Left cardiac atrium (tissue), 4 donors: ENCODE measurements at places on chromosomes 11 and 22. TPM values are rescaled to one million over a fixed set of nuclear protein-coding genes. Genes with fewer than 3 reads are reported as not detected.
A peak's percentile ranks its signal among the peaks of the same experiment; 100 is the strongest.

The NCAM1 gene
- 147 TPM for total RNA-seq

The BCR gene
- total RNA-seq = 28.0 TPM

The PKDREJ gene
- 0.13 TPM for total RNA-seq

GRCh38 chr22:50544078-50544745, 1.5 kb upstream of the KLHDC7B start:
- DNase-seq = peak; percentile 84

The BARX2 gene
- total RNA-seq = not detected

The MRGPRX3 gene
- not detected for total RNA-seq

The MS4A18 gene
- not detected for total RNA-seq

GRCh38 chr11:115330684-115331482, 173.3 kb downstream of the CADM1 start:
- no peak for DNase-seq

The SPECC1L gene
- total RNA-seq = 54.5 TPM

DNA sequence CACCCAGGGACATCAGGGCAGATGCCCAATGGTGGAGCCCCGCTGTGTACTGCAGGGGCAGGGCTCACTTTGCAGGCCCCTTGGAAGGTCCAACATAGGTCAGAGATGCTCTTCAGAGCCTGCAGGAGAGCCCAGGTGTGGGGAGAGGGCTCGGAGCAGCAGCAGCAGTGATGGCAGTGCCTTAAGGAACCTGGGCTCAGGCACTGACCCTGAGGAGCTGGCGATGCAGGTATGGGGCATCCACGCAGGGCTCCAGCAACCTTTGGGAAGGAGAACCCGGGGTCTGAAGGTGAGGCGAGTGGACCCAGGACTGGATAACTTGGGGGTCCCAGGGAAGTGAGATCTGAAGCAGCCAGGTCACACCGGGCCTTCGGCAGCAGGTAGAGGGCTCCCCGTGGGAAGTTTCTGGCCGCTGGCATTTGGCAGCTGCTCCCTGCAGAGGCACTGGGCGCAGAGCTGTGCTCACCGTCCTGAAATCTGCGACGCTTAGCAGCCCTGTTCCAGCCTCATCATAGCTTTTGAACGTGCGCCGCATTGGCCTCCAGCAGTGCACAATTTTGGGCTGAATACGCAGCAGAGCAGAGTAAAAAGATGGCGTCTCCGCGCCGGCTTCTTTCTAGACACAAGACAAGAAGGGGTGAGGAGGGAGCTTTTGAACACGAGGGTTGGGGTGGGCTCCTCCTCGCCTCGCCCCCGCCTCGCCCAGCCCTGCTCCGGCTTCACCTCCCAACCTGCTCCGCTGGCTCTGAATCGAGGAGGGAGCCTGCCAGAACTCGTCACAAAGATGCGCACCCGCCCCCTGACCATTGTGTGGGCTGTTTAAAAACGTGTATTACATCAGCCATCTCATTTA, 118.8 kb downstream of the MPPED1 start:
- DNase-seq = no peak
